Tibial nerve (tissue), 4 donors: ENCODE measurements at places on chromosomes 2 and 18. TPM values are rescaled to one million over a fixed set of nuclear protein-coding genes. Genes with fewer than 3 reads are reported as not detected.
A peak's percentile ranks its signal among the peaks of the same experiment; 100 is the strongest.

DNA sequence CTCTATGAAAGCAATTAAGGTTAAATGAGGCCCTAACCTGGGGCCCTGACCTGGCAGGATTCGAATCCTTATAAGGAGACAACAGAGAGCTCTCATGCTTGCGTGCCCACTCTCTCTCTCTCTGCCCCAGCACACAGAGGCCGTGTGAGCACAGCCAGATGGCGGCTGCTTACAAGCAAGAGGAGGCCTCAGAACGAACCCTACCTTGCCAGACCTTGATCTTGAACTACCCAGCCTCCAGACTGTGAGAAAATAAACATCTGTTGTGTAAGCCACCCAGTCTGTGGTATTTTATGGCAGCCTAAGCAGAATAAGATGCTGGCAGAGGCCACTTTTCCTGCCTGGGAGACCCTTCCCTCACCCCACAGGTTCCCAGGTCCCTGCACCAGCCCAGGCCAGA, 5.2 kb upstream of the UBE2F start:
- no peak overlapping the region for H3K4me3 ChIP-seq
- H3K4me1 ChIP-seq: peaks cover 5% of the 10 kb centered on the region
- no peak for DNase-seq
- H3K27me3 ChIP-seq: no peaks in the 10 kb centered on the region

- peak within 1 kb of the TSS; percentile 86 for H3K27ac ChIP-seq
- H3K27me3 ChIP-seq: no peaks in the 10 kb centered on the region
- peak within 1 kb of the TSS; percentile 82 for H3K4me3 ChIP-seq
- H3K36me3 ChIP-seq: no peaks in the 10 kb centered on the region
- peak; percentile 19 for DNase-seq
Measured at GRCh38 chr2:176269319-176270099, at the start of gene MTX2. MTX2 (plus strand) TSS chr2:176269442; CDS start chr2:176269630, 188 bp downstream.

DNA sequence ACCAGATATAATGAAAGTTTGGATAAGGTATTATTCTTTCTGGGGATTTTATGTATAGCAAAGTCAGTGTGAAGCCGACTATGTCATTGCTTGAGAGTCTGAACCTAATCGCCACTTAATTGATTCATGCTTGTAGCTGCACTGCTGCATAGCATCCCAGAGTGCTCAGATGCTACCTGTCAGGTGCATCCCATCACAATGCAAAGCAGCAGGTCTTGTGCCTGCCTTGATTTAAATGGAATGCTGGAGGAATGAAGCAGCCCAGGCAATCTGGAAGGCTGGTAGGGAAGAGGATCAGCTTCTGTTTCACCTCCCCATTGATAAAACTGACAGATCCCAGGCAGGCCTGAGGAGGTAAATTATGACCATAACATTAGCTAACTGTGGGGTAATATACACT, 40.4 kb upstream of the ATIC start:
- no peaks in the 10 kb centered on the region for H3K4me1 ChIP-seq
- H3K36me3 ChIP-seq: no peaks in the 10 kb centered on the region

DNA sequence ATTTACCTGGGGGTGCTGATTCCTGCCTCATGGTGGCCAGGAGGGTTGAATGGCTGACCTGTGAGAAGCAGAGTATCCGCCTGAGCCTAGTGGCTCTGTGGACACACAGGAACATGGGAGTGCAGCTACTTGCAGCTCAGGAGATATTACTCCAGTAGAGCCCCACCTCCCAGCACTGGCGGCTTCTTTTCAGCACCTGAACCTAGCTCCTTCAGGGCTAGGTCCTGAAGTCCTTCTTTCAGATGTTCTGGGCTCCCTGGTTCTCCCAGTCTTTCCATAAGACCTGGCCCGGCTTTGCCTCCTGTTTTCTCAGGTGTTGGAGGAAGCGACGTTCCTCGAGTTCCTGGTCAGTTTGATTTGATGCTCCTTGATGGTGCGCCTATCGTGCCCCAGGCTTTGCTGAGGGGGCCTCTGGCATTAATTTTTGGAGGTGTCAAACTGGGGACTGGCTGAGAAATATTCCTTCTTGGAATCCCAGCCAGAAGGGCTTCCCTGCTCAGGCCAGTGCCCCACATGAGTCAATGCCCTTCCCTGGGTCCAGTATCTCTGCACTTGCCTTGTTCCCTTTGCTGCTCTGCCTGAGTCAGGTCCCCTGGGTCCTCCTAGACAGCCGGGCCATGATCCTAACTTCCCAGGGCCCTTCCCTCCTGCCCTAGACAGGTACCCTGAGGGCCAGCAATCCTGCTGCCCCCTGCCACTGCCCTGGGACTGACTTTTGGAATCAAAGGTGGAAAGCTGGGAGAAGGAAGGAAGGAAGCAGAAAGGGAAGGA, 110.7 kb upstream of the HAAO start:
- H3K36me3 ChIP-seq: no peaks in the 10 kb centered on the region
- H3K27me3 ChIP-seq: no peaks in the 10 kb centered on the region
- no peak overlapping the region for H3K27ac ChIP-seq
- DNase-seq: no peak

- H3K36me3 ChIP-seq: peaks cover 4% of the 10 kb centered on the region
- peaks cover 35% of the 10 kb centered on the region for H3K4me1 ChIP-seq
- H3K27ac ChIP-seq: peak overlapping the region; percentile 77
- H3K4me3 ChIP-seq: peak overlapping the region; percentile 92
- peak; percentile 15 for DNase-seq
Measured at GRCh38 chr2:85353876-85354285, 447 bp downstream of the RETSAT start.

DNA sequence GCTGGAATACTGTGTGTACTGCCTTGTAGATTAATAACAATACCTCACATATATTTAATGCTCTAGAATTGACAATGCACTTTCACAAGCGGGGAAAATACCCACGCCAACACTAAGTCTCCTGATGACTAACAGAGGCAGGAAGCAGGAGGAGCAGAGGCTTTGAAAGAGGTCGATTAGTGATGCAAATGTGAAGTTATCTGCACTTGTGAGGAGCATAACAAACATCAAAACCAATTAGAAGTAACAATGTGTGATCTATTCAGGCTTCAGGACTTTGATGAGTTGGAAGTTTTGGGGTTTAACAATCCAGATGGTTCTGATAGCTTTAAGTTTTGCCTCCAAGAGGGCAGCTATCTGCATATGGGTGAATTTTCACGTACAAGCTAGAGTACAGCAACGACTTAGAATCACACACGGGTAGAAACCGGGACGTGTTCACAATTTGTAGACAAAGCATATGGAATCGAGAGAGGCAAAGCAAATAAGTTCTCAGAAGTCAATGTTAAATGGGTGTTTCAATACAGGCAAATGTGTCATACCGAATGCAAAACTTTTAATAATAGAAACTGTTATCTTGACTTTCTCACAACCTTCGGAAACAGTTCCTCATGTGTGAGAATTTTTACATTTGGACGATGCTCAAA, 114.5 kb downstream of the METTL8 start:
- DNase-seq: no peak
- H3K27ac ChIP-seq: peak overlapping the region; percentile 26
- no peaks in the 10 kb centered on the region for H3K36me3 ChIP-seq
- H3K4me3 ChIP-seq: no peak overlapping the region

DNA sequence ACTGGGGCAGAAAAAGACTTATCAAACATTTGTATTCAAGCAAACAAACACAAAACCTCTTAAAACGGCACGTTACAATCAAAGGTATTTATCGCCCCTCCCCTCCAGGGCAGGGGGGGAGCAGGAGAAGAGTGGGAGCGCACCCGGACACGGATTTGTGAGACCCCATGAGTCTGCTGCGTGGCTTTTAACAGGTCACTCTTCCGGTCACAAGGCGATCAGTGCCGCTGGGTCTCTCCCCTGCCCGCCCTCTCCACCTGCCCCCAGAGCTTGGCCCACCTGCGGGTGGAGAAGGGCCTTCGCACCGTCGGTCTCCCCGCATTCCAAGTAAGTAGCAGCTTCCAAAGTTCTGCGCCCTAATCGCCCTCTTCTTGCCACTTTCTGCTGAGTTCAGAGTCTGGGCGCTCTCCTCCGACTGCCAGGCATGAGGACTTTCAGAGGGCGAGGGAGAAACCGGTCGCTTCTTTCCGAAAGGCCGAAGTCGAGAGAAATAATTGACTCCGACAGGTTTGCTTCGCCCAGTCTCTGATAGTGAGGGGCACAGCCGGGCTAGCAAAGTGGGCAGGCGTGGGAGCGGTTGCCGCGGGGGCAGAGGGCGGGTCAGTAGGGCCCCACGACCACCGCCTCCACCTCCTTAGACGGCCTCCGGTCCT, 800 bp downstream of the RPRM start:
- peaks cover 16% of the 10 kb centered on the region for H3K4me1 ChIP-seq
- H3K36me3 ChIP-seq: no peaks in the 10 kb centered on the region
- DNase-seq: no peak

LRRC30 gene
- total RNA-seq: not detected

SLC4A3 gene
- total RNA-seq: 1.3 TPM

CUL3 gene
- total RNA-seq: 71.7 TPM

RUFY4 gene
- total RNA-seq: not detected

CYP27A1 gene
- 57.6 TPM for total RNA-seq

IL1RL2 gene
- not detected for total RNA-seq

RNPEPL1 gene
- total RNA-seq: 55.3 TPM

BZW1 gene
- total RNA-seq: 273 TPM
